ENCODE measurements at places on chromosomes 12 and 14. TPM values are rescaled to one million over a fixed set of nuclear protein-coding genes. Genes with fewer than 3 reads are reported as not detected.

GRCh38 chr14:90851327-90852036 lies 35.3 kb upstream of the TTC7B start:
- no peak for DNase-seq

Gene P2RX7
- total RNA-seq = 0.54 TPM

DNA sequence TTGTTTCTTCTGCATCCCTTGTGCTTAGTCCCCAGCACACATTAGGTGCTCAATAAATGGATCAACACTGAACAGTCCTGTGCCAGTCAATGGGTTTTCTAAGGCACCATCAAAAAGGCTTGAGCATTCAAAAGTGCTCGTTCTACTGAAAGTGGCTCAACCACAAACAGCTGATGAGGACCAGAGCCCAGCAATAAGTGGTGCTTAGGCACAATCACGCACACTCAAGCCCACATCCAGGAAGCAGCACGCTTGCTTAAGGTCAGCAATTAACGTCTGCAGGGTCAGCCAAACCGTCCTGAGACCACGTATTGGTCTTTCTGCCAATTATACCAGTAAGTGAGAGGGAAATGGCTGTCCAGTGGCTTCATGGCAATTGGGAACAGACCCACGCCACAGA lies 56.5 kb downstream of the PRIMA1 start:
- no peak for DNase-seq

Gene CYP46A1
- 0.22 TPM for total RNA-seq

DNA sequence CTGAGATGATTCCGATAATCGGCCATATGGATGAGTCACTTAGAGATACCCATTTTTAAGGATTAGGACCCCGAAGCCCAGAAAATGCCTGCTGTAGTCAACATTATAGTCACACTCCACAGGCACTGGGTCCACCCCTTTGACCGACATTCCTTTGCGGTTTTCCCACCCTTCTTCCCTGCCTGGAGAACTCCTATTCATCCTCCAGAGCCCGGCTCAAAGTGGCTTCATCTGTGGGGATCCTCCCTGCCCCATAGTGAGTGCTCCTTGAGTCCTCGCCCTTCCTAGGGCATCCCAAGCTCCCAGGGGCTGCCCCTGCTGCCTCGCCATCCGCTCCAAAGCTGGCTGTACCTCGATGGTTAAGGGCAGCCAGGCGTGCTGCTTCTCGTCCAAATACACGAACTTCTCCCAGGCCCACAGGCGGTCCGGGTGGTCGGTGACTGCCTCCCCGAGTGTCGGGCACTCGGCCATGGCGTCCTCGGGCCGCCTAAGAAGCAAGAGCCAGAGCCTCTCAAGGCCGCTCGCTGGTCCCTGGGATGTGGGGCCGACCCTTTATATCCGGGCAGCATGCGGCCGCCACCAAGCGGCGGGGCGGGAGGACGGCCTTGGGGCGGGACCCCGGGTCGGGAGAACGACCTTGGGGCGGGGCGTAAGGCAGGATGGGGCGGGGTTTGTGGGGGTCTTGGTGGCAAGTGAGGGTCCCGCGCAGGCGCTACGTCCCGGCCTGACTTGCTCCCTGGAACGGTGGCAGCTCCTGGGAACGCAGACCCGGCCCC lies at the start of gene TCL1A:
TSS of gene TCL1A (minus strand) at position 530 of the 776 bp plus-strand sequence. CDS start at position 471, 59 bp downstream.
- no peak for DNase-seq

DNA sequence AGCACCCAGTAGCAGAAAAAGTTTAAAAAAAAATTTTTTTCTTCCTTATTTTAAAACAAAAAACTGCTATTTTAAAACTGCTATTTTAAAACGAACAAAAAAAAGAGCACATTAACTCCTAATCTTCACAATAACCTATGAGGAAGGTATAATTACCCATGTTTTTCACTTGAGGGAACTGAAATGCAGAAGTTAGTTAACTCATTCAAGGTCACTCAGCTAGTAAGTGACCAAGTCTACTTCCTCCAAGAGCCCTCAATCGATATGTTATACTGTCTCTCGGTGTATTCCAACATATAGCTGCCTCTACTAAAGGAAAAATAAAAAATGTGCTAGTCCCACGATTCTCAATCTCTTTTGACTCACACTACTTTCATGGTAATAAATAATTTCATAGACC lies 7.8 kb downstream of the RPAP3 start:
- no peak for DNase-seq

GRCh38 chr14:92492258-92492657 lies 21.3 kb upstream of the RIN3 start:
- peak; percentile 29 for DNase-seq

Gene ANKLE2
- 69.6 TPM for total RNA-seq

DNA sequence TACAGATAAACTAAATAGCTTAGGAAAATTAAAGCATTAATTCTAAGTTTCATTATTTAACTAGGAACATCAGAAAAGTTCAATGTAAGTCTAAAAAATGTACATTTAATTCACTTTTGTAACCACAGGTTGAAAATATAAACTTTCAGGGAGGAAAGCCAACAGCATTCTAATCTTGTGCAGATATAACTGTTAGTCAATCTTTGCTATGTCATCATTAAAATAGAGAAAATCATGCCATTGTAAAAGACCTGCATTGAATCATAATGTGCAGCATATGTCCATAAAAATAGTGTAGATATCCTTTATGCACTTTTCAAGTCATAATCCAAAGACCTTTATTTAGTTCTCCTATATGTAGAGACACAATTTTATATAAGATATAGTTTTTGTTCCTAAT lies 207.3 kb downstream of the ALG10B start:
- DNase-seq = no peak

GRCh38 chr14:96895658-96896271 lies 98.6 kb downstream of the VRK1 start:
- DNase-seq = no peak

Gene EMP1
- total RNA-seq = 744 TPM
